ENCODE measurements at places on chromosomes 3 and 15.

- no peak for DNase-seq
These were observed 163.9 kb downstream of the PPM1L start for GRCh38 chr3:160919942-160920341.

DNA sequence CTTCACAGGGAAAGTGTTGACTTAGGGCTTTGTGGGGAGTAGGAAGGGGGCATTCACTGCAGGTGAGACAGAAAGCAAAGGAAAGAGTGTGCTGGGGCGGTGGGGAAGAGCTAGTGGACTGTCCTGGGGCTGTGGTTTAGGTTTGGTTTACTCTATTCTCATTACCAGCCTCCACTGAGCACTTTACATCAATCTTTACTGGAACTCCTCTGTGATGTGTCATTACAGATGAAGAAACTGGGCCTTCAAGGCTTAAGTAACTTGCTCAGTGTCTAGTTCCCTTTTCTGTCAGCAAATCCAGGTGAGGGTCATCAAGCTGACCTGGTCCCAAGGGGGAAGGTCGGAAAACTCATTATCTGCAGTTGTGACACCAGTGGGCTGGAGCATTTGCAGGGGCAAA, 120.2 kb upstream of the PFN2 start:
- no peak for DNase-seq

- no peak for DNase-seq
These were observed 36.5 kb downstream of the QTRT2 start for GRCh38 chr3:114093016-114093380.

DNA sequence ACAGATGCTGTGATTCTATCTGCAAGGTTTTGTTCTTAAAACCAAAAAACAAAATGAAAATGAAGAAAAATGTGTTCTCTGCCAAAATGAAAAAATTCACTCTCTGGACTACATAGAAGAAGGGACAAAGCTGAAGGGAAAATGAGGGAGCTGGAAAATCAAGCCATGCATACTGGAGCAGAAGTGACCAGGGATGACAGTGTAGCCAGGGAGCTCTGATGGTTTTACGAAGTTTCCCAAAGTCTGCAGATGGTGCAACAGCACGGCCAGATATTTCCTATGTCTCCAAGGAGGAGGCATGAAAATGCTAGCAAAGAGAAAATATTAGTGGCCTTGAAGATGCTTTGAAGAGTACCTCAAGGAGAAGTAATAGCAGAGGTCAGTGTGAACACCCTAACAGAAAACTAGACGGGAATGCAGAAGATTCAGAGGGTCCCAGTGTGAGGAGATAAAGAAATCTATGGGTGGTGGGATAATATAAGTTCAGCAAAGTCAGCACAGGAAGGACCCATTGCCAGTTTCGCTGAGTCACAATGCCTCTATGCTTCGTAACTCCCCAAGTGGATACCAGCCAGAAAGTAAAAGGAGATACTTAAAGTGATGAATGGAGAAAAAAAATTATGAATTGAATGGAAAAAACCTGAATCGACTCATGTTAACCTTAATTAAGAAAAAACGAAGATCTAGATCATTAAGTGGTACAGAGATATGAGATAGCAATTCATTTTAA, 39.0 kb upstream of the POMGNT2 start:
- no peak for DNase-seq
